ENCODE measurements at places on chromosomes 4 and X.
A peak's percentile ranks its signal among the peaks of the same experiment; 100 is the strongest.

GRCh38 chr4:7565483-7565882, 130.8 kb upstream of the PSAPL1 start:
- no peak for DNase-seq

DNA sequence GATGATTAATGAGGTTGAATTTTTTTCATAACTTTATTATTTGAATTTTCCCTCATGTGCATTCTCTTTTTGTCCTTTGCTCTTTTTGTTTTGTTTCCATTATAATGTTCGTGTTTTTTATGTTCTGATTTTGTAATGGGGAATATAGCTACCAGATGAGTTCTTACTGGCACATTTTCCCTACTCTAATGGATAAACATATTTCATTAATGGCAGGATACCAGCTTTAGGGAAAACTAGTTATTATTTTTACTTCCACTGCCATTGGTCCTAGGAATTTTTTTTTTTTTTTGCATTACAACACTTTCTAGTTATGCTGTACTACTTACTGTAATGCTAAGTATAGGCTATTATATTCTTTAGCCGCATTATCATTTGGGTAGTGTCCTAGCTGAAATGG, 286.3 kb downstream of the SPRY1 start:
- DNase-seq: no peak

DNA sequence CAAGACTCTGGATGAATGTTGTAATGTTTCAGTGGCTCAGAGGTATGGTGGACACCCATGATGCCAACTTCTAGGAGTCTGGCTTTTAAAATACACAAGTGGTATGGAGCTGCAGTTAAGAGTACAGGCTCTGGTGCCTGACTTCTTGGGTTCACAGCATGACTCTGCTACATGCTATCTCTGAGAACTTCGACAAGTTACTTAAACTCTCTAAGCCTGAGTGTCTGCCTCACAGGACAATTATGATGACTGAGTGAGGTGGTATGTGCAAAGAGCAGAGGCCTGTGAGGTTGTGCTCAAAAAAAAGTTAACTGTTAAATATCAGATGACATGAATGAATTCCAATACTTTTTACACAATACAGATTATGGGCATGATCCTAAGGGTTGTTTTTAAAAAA, 90.9 kb upstream of the SRD5A3 start:
- DNase-seq: no peak

GRCh38 chr4:88223516-88223915, 60.8 kb downstream of the PPM1K start:
- DNase-seq: no peak

DNA sequence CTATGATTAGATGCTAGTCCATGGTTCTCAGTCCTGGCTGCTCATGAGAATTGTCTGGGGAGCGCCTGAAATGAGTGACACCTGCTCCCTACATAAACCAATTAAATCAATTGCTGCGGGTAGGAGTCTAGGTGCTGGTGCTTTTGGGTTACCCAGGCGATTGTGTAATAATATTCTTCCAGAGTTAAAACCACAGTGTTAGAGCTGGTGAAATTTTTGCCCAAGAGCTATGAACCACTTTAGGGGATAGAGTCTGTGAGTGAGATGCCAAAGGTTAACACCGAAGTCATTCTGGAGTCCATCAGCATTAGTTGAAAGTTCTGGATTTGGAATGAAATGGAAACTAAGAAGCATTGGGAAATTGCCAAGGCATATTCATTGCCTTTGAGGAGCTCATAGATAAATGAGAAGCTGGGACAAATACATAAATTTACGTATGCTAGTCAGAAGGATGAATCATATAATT, 15.3 kb downstream of the PDK3 start:
- DNase-seq: peak; percentile 52

DNA sequence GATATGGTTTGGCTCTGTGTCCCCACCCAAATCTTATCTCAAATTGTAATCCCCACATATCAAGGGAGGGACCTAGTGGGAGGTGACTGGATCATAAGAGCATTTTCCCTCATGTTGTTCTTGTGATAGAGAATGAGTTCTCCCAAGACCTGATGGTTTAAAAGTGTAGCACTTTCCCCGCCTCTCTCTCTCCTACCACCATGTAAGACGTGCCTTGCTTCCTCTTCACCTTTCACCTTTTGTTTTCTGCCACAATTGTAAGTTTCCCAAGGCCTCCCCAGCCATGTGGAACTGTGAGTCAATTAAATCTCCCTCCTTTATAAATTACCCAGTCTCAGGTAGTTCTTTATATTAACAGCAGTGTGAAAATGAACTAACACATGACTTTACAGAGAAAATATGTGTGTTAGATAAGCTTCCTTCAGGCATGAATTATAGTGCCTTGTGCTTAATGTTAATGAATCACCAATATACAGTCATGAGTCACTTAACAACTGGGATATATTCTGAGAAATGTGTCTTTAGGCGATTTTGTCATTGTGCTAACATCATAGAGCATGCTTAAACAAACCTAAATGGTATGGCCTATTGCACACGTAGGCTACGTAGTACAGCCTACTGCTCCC, 37.9 kb downstream of the PDGFC start:
- DNase-seq: peak; percentile 4

- no peak for DNase-seq
Observed at GRCh38 chrX:115625572-115626301, 64.8 kb downstream of the PLS3 start.

DNA sequence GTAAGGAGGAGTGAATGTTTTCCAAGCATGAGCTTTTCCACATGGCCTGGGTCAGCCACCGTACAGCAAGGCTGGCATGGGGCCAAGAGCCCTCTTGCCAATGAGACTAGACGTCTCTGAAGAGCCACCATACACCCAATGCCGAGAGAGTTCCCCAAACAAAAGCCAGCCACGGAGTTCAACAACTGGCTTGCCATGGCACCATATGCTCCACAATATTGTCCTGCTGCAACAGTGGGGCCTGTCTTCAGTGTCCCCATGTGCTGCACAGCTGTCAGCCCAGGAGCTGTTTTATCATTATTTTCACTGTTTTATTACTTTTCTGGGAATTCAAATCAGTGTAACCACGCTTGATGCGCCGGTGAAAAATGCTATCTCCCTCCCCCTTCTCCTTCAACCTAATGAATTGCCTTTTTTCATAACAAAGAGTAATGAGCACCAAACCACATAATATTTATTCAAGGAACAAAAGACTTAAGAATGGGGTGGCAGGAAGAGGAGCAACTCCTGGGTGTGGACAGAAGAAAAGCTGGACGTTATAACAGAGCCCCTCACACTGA, 18.4 kb downstream of the MAML3 start:
- no peak for DNase-seq

- DNase-seq: no peak
Observed at GRCh38 chrX:33968611-33969010, 163.5 kb downstream of the FAM47A start.

DNA sequence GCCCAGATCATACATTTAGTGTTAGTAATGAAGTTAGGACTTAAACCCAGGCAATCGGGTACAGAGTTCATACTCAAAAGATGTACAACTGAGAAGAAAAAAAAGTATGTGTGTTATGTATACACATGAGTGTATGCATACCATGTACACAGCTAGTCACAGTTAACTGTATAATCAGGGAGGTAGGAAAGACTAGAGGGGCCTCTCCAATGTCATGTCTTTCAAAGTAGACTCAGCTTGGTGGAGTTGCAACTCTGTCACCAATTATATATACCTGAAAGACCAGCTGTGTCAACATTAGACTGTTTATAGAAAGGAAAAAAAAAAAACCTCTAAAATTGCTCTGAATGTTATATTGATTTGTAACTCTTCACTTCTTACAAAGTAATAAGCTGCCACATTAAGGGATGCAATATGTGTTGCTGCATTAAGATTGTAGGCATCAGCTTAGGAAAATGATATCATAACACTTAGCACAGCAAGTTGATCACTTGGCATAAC, 167.5 kb downstream of the DCTD start:
- DNase-seq: no peak
